A549 treated with AZD2906 at 1 μM for 4 hours (cell line): ENCODE measurements at places on chromosomes 1 and 21. TPM values are rescaled to one million over a fixed set of nuclear protein-coding genes. Genes with fewer than 3 reads are reported as not detected.

The PROX1 gene
- total RNA-seq = 0.01 to 0.32 TPM (median 0.06 TPM) in 5 replicates

The RBM8A gene
- 212 to 255 TPM (median 223 TPM) in 5 replicates for total RNA-seq

The CFAP107 gene
- total RNA-seq = not detected in 5 replicates

The MCOLN2 gene
- 1.9 to 2.1 TPM (median 2.0 TPM) in 5 replicates for total RNA-seq

The RNU1-1 gene
- 4.0 to 44.9 TPM (median 4.2 TPM) in 4 of 5 replicates, not detected in the other for total RNA-seq

The LCE6A gene
- not detected in 5 replicates for total RNA-seq

The SPATA17 gene
- 2.1 to 2.6 TPM (median 2.1 TPM) in 5 replicates for total RNA-seq

The OR2T27 gene
- not detected in 5 replicates for total RNA-seq

The FAM131C gene
- total RNA-seq = 13.5 to 21.3 TPM (median 19.9 TPM) in 5 replicates

The HMGCS2 gene
- not detected in 5 replicates for total RNA-seq

The GREM2 gene
- 0.06 to 0.12 TPM (median 0.09 TPM) in 5 replicates for total RNA-seq

The LAD1 gene
- total RNA-seq = 0.63 to 1.3 TPM (median 1.0 TPM) in 5 replicates

The EDEM3 gene
- 6.5 to 9.0 TPM (median 7.2 TPM) in 5 replicates for total RNA-seq

The SLC6A9 gene
- 11.6 to 14.2 TPM (median 13.2 TPM) in 5 replicates for total RNA-seq

The LRRC53 gene
- not detected in 5 replicates for total RNA-seq

The SAMD13 gene
- total RNA-seq = 0.46 to 0.63 TPM (median 0.52 TPM) in 5 replicates

The ETNK2 gene
- total RNA-seq = 21.2 to 27.6 TPM (median 23.9 TPM) in 5 replicates

The LGALS8 gene
- 27.7 to 42.2 TPM (median 27.9 TPM) in 5 replicates for total RNA-seq

The CLCA1 gene
- total RNA-seq = not detected in 5 replicates

The GBP5 gene
- 0.05 to 0.06 TPM in 2 of 5 replicates, not detected in the others for total RNA-seq

The WNT9A gene
- total RNA-seq = 6.0 to 7.9 TPM (median 6.9 TPM) in 5 replicates

The CFHR5 gene
- not detected in 5 replicates for total RNA-seq

The NUF2 gene
- 23.0 to 30.7 TPM (median 25.2 TPM) in 5 replicates for total RNA-seq

The SPRR2A gene
- total RNA-seq = not detected in 5 replicates

The USH2A gene
- total RNA-seq = not detected in 5 replicates

The ANKRD13C gene
- 6.9 to 9.1 TPM (median 7.7 TPM) in 5 replicates for total RNA-seq
